HCEC 1CT (cell line): ENCODE measurements at places on chromosomes 6 and 20.

DNA sequence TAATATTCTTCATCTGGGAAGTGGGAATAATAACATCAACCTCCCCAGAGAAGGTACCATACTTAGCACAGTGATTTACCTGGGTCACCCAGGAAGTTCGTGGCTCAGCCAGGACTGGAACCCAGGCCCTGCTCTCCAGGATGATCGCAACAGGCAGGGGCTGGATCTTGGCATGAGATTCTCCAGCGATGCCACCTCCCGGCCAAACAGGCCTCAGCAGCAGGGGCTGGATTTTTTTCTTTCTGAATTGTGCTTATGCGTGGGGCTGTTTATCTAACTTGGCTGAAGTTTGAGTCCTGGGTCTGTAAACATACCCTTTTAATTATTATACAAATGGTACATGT lies 129.5 kb upstream of the PTPN1 start:
- DNase-seq = no peak

- peak; percentile 93 for DNase-seq
Measured at GRCh38 chr6:136288566-136289326, 900 bp downstream of the BCLAF1 start.

DNA sequence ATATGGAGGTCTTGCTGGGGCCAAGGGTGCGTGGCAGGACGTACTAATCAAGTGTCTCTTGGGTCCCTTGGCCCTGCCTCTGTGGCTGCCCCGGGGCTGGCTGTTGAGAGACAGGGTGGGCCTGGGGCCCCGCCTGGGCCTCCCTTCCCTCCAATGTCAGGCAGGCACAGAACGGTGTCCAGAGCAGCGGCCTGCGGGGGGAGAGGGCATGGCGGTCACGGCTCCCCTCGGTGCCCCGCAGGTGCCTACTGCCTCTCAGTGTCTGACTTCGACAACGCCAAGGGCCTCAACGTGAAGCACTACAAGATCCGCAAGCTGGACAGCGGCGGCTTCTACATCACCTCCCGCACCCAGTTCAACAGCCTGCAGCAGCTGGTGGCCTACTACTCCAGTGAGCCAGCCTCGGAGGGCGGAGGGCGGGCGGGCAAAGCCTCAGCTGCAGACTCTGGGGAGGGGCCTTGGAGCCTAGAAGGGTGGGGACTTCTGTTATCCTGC lies 50.0 kb downstream of the SRC start:
- no peak for DNase-seq

DNA sequence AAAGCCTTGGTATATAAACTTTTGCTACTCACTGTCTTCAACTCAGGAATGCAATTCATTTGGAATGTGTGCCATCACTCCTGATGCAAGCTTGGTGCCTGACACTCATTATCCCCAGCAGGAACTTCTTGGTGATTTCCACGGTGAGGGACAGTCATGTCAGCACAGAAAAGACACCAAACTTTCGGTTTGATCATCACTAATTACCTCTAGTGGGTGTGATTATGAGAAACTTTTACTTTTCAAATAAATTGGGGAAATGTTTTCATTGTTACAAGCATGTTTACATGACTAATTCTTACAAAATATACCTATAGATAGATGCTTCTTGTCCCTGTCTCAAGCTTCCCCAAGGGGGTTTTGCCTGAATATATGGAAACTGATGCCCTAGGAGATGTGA lies 40.9 kb downstream of the RPP40 start:
- no peak for DNase-seq

DNA sequence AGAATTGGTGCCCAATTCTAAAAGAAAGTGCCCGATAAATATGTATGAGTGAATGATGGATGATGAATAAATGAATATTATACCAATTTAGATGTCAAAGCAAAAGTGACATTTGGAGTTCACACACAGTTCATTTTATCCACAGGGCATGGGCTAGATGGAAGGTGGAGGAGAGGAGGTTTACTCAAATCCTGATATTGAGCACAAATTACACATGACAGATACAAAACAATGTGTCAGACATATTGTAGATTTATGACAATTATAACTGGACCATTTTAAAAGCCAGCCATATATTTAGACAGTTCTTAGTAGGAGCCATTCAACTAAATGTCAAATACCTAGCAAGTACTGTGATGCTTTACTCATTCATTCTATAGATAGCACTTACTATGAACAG lies 23.4 kb upstream of the PHACTR1 start:
- DNase-seq = no peak

GRCh38 chr6:73234733-73235132 lies 9.4 kb upstream of the KHDC1L start:
- DNase-seq = peak; percentile 95
